ENCODE measurements at places on chromosomes 12 and 14.

DNA sequence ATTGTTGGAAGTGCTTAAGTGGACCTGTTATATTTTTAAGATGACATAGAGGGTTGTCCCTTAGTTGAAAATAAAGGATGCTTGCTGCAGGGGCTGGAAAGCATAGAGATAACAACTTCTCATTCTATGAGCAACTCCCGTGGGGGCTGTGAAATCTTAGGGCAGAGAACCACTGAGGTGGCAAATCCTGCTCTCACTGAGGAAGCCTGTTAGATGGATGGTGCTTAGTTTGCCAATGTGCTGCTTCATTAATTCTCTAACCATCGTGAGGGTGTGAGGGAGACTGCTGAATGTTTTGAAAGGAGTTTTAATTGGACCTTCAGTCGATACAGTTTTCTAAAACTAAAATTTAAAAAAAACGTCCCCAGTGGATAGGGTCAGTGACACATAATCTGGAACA, 46.5 kb downstream of the PTPRO start:
- no peak for DNase-seq

DNA sequence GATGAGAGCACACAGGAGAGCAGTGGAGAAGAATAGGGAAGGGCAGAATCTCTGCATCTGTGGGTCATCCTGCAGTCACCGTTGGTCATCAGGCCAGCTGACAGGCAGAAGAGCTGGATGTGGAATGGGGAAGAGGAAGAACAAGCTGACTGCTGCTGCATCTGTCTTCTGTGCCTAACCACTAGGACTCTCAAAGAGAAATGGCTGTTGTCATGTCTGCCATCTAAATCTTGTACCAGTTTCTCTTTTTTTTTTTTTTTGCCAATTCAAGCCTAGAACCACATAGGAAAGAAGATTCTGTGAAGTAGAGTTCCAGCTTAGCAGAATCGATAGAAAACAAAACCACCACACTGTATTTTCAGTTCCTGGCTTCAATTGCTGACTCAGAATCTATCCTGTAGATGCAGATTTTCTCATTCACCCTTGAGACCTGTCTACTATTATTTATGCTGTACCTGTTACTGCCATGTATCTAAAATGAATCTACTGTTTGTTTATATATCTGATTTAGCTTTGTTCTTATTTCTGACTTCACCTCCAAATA, 421.9 kb upstream of the PRICKLE1 start:
- DNase-seq: no peak

DNA sequence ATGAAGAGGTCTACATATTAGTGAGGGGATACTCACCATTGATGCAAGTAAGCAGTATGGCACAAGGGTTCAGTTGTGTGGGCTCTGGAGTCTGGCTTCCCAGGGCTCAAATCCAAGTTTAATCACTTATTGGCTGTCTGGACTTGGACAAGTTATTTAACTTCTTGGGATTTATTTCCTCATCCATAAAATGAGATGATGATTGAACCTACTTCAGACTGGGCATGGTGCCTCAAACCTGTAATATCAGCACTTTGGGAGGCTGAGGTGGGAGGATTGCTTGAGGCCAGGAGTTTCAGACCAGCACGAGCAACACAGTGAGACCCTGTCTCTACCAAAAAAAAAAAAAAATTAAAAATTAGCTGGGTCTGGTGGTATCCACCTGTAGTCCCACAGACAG, 67.9 kb downstream of the KCNK10 start:
- DNase-seq: no peak

GRCh38 chr12:101777485-101777884, 38.2 kb upstream of the SYCP3 start:
- DNase-seq: no peak

DNA sequence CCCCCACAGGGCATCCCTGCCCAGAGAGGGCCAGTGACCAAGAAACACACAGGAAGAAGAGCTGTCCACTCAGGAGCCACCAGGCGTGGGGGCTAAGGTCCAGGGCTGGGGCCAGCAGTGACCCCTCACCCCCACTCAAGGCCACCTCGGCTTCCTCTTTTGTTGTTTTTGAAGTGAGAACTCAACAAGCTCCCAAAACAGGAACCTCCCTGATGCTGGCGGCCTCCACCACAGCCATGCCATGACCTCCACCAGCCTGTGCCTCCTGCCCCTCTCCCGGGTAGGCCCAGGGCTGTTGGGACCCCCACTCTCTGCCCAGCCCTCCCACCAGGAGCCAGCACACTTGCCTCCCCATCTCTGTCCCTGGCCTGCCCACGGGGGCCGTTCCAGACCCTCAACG, 7.8 kb downstream of the AKT1 start:
- no peak for DNase-seq

- no peak for DNase-seq
Observed at GRCh38 chr14:91078095-91078737, 17.8 kb upstream of the RPS6KA5 start.

- no peak for DNase-seq
Observed at GRCh38 chr12:122730215-122731014, at the start of gene HCAR1. HCAR1 (minus strand) TSS chr12:122730844; CDS start chr12:122730339, 505 bp downstream.

GRCh38 chr14:28879573-28879996, 113.0 kb downstream of the FOXG1 start:
- DNase-seq: no peak

- DNase-seq: no peak
Observed at GRCh38 chr14:45867046-45867894, 614.3 kb upstream of the MIS18BP1 start.

DNA sequence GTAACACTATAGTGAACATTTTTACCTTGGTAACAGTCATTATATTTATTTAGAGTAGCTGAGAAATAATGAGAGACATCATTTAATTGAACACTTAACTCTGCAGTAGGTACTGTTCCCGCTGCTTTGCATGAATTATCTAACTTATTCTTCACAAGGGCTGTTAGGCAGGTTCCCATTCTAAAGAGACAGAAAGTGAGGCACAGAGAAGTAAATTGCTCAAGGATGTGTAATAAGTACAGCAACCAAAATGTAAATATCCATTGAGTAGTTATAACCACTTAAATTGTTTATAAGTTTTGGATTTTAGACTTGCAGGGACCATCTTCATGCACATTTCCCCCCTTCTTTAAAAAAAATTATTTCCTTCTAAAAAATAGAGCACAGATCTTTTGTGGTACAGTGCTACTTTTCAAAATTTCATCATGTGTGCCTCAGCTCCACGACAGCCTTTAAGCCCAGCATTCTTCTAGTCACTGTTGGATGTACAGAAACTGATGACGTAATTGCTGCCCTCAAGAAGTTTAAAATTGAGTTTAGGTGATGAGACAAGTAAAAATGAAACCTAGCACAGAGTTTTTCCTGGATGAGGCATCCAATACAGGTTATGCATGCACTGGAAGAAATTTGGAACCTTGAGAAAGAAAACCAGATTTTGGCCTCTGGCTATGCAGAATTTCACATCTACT, 6.0 kb upstream of the MANSC4 start:
- no peak for DNase-seq

All from lung (tissue), 17 donors.